ENCODE measurements at places on chromosomes 3 and 15.

- no peak for DNase-seq
Observed at GRCh38 chr3:53040351-53040820, 5.5 kb downstream of the SFMBT1 start.

- no peak for DNase-seq
Observed at GRCh38 chr3:40310705-40311104, 1.2 kb downstream of the EIF1B start.

DNA sequence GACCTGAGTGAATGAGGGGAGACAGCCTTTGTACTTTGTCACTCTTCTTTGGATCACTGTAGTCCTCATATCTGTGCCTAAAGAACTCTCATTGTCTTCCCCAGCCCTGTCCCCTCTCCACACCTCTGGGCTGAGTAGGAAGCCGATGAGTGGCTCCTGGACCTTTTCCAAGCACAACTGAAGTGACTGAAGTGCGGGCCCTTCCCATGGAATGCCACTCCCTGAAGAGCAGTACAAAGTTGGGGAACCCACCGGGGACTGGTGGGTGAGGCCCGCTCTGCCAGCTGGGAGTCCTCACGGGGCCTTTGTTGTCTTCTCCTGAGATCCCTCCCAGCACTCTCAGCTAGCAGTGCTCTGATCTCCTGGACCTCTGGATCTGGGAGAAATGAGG lies 90.1 kb downstream of the AAGAB start:
- no peak for DNase-seq

GRCh38 chr3:171416061-171416460 lies 44.1 kb downstream of the TNIK start:
- no peak for DNase-seq

GRCh38 chr3:4825436-4826236 lies 153.6 kb upstream of the BHLHE40 start:
- peak; percentile 47 for DNase-seq

- DNase-seq, result no peak
Observed at GRCh38 chr15:92728266-92728665, 72.7 kb upstream of the FAM174B start.

- DNase-seq, result no peak
Observed at GRCh38 chr3:66363148-66363547, 137.7 kb downstream of the LRIG1 start.

DNA sequence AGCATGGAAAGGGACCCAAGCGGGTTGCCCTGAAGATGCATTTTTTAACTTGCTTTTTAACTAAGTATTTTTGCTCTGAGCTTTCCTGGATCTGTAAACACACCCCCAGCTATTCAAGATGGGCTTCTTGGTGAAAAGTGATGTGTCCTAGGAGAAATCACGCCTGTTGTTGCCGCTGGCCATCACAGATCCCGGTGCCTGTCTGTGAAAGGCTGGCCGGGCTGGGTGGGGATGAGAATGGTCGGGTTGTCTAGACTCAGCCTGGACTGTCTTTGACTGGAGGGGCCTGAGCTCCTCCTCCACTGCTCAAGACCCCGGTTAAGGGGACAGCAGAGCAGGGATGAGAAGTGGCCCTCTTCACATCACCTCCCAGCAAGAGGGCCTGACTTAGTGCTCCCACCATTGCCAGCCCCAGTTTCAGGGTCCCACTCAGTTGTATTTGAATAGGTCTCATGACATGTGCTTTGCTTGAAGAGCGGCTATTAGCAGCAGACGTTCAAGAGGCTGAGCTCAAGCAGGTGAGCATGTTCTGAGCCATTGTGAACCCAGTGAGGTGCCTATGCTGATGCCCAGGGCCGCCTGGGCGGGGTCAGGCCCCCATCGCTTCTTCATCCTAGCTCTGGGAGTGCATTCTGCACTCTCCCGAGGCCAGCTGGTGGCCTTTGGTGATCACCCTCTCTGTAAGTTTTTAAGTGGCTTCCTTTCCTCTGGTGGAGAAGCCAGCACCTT lies 79.9 kb downstream of the IGF1R start:
- DNase-seq, result no peak

DNA sequence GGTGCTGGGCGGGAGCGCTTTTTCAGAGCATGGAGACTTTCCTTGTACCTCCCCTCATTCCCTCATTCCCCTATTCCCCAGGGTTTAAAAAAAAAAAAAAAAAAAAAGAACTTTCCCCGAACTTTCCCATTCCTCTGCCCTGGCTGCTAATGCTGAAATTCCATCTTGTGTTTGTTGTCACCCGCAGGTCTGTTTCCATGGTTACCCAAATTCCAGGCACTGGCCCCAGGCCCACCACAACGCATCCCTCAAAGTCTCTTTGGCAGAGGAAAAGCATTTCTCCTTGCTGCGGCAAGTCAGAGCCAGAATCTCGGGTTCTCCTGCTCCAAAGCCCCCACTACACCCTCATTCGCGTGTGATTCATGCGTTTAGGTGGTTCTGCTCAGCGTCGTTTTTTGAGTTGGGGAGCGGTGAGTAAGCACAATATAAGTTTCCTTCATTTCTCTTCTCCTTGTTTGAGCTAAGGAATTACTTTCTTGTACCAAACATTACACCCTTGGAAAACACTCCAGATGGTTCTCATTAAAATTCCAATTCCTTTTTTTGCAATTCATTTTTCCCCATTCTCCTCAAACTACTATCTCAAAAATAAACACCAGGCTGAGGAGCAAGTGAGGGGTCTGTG lies 21.6 kb downstream of the ANAPC13 start:
- no peak for DNase-seq

GRCh38 chr3:65833761-65834505 lies 204.8 kb downstream of the MAGI1 start:
- no peak for DNase-seq

DNA sequence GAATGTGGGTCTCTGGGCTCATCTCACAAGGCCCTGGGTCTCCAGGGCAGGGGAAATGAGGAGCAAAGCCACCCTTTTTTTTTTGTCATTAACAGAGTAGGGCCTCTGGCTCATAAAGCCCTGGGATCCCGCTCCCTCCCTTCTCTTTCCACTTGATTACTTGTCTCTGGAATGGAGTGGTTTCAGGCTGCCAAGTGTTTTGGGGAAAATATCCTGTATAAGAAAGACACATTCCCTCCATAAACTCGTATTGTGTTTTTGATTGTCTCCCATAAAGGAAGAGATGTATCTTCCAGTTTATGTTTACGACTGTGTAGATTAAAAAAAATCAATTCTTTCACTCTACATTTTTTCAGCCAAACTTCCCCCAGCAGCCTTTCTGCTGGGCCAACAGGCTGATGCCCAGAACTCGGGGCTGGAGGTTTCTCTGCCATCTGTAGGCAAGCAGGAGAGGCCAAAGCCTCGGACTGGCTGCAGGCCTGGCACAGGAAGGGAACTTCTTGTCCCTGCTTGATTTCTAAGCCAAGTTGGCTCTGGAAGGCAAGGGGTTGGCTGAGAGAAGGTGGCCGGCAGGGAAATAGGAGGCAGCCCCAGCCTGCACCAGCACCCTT lies 49.4 kb upstream of the INSYN1 start:
- DNase-seq, result no peak

GRCh38 chr3:65177960-65178376 lies 490.2 kb upstream of the ADAMTS9 start:
- no peak for DNase-seq

GRCh38 chr3:38327335-38328009 lies 19.1 kb upstream of the XYLB start:
- DNase-seq, result no peak
